ENCODE measurements at places on chromosomes 3 and 15.

- no peak for DNase-seq
Measured at GRCh38 chr3:167952969-167953368, 142.8 kb downstream of the GOLIM4 start.

- no peak for DNase-seq
Measured at GRCh38 chr15:42507514-42507913, 12.1 kb downstream of the SNAP23 start.

DNA sequence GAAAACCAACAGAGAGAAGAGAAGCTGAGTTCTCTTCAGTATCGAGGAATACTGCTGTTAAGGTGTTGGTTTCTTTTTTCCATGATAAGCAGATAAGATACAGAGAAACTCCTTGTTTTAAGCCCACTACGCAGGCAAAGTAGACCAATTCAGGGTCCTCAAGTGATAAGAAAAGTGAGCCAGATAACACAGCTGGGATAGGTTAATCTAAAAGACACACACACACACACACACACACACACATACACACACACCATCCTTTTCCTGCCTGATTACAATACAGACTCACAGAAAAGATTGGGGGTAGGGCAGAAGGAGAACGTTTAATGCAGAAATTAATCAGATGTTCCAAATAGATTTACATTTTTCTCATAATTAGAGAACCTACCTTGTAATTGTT, 6.5 kb upstream of the PHLDB2 start:
- DNase-seq, result no peak

GRCh38 chr3:49530701-49531100, 23.6 kb upstream of the BSN start:
- DNase-seq, result no peak

- no peak for DNase-seq
Measured at GRCh38 chr3:55169161-55169560, 241.3 kb upstream of the LRTM1 start.

All from NCI-H1092 treated with DMSO at 0.1 percent for 48 hours (cell line).